ENCODE measurements at places on chromosomes 6 and 20.

- DNase-seq: no peak
These were observed 338.2 kb upstream of the PREP start for GRCh38 chr6:105740946-105741645.

DNA sequence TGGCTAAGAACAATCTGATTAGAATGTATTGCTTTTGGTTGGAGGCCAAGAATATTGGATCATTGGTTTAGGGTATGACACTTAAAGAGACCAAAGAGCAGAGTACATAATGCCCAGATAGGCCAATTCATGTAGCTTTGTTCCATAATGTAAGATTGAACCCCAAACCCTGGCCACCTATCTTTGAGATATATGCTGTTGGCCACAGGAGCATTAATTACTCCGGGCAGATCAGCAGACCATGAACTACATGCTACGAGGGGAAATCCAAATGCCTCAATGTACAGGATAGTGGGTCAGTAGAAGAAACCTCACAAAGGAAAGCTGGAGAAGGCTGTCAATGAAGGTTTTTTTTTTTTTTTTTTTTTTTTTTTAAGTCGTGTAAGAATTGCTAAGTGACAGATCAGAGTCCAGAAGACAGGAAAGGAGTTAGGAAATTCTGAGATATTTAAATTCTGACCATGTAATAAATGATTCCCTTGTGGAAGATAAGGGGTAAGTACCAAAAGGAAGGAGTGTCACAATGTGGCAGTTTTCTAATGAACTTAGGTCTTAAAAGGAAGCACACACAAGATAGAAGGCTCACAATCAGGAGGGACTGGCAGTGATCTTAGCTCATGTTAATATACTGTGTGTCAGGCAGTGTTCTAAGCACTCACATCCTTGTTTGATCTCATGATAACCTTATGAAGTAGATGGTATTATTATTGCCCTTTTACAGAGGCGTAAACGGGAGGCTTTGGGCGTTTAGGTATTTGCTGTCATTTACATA lies 61.4 kb downstream of the CARMIL1 start:
- DNase-seq: no peak

- DNase-seq: no peak
These were observed 556.2 kb downstream of the CBLN4 start for GRCh38 chr20:55449091-55449490.

DNA sequence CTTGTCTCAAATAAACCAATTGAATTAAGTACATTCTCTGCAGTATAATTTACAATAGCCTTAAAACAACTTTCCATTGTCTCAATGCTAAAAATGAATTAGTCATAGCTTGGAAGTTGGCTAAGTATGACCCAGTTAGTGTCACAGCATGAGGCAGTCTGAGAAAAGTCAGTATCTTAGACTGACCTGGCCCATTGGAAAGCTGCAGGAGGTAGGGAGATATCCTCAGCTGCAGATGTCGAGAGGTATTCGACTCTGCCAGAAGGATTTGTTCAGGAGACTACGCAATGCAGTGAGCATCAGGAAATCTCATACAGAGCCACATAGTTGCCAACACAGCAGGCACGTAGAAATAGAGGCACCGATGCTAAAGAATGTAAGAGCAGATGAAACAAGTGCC lies 350.9 kb upstream of the NRSN1 start:
- DNase-seq: no peak

Data from NCI-H1417 (cell line).